Lung (tissue), 17 donors: ENCODE measurements at places on chromosomes 7 and 10. TPM values are rescaled to one million over a fixed set of nuclear protein-coding genes. Genes with fewer than 3 reads are reported as not detected.
A peak's percentile ranks its signal among the peaks of the same experiment; 100 is the strongest.

Gene CALHM3
- total RNA-seq, result not detected

Gene PAPOLB
- total RNA-seq, result 1.9 TPM

Gene SOSTDC1
- total RNA-seq, result 6.1 TPM

Gene A1CF
- 0.06 TPM for total RNA-seq

Gene AGAP9
- 4.4 TPM for total RNA-seq

Gene FAM221A
- 12.8 TPM for total RNA-seq

DNA sequence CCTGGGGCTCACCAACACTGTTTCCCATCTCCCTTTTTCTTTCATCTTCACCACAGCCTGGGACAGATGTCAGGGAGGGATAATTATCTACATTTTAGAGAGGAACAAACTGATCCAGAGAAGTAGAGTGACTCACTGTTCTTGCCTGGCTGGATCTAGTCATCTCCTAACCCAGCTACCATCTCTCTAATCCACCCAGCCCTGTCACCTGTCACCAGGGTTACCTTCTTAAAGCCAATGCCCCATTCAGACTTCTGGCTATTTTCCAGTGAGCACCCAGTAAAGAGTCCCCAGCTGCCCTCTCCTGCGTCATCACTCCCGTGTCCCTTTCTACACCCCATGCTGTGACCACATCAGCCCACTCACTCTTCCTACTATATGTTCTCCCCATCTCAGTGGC lies 68.4 kb upstream of the DUSP5 start:
- DNase-seq, result no peak
- H3K36me3 ChIP-seq, result no peaks in the 10 kb centered on the region

DNA sequence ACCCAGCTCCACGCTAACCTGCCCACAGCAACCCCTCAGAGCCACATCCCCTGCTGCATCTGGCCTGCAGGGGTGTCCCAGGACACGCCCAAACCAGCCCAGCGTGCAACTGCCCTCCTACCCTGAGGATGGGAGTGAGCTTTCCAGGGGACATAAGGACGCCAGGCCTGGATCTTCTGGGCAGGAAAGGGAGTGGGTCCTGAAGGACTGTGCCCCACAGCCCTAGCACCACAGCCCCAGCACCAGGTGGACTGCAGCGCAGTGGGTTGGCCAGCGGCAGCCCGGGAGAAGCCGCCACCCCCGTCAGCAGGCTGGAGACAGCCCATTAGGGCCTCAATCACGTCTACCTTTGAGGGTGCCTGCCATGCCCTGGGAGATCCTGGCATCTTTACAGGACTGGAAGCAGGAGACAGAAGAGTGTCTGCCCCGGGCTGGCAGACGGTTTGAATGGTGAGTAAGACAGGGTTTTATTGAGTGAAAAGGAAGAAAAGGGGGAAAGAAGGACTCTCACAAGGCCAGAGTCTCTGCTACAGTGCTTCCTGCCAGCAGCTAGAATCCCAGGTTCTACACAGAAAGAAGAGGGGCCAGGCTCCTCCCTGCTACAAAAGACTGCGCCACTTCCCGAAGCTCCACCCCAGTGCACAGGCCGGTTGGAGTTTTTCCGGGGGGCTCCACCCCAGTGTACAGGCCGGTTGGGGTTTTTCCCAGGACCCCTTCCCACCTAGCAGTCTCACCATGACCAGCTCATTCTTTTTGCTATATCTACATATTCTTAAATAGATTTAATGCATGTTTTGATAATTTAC lies 69.8 kb upstream of the KCTD7 start:
- no peaks in the 10 kb centered on the region for H3K27me3 ChIP-seq
- no peaks in the 10 kb centered on the region for H3K4me1 ChIP-seq
- H3K4me3 ChIP-seq, result no peak overlapping the region
- H3K27ac ChIP-seq, result no peak overlapping the region

- H3K27ac ChIP-seq, result peak overlapping the region; percentile 64
- H3K36me3 ChIP-seq, result peaks cover 15% of the 10 kb centered on the region
- H3K4me3 ChIP-seq, result no peak overlapping the region
- DNase-seq, result no peak
- H3K4me1 ChIP-seq, result peaks cover 10% of the 10 kb centered on the region
Measured at GRCh38 chr10:30459283-30459682, 25.3 kb downstream of the MAP3K8 start.

- H3K36me3 ChIP-seq, result no peaks in the 10 kb centered on the region
- H3K27ac ChIP-seq, result no peak overlapping the region
- DNase-seq, result no peak
- peaks cover 5% of the 10 kb centered on the region for H3K4me1 ChIP-seq
- no peaks in the 10 kb centered on the region for H3K27me3 ChIP-seq
Measured at GRCh38 chr7:26458466-26459145, 166.9 kb downstream of the SNX10 start.

DNA sequence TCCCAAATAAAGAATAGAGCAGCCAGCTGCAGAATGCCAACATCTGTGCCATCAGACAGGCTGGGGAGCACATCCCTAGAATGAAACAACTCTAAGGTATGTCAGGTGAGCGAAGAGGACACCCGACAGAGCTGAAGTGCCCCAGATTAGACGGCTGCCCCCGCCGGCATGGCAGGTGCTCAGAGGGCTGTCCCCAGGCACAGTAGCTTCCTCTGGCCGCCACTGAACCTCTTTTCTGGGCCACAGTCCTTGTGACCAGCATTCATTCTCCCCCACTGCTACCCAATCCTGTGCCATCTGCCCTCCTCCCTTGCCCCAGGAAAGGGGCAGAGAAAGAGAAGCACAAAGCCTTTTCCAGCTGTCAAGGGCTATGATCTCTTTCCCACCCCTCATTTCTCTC lies 41.7 kb downstream of the RGS10 start:
- H3K27me3 ChIP-seq, result no peaks in the 10 kb centered on the region
- H3K4me3 ChIP-seq, result no peak overlapping the region
- H3K36me3 ChIP-seq, result peaks cover 2% of the 10 kb centered on the region
- peaks cover 12% of the 10 kb centered on the region for H3K4me1 ChIP-seq

GRCh38 chr10:125064681-125065492 lies 95.5 kb downstream of the CTBP2 start:
- H3K36me3 ChIP-seq, result no peaks in the 10 kb centered on the region
- peak overlapping the region; percentile 73 for H3K27ac ChIP-seq
- peaks cover 44% of the 10 kb centered on the region for H3K4me1 ChIP-seq
- H3K27me3 ChIP-seq, result no peaks in the 10 kb centered on the region
- DNase-seq, result peak; percentile 64

DNA sequence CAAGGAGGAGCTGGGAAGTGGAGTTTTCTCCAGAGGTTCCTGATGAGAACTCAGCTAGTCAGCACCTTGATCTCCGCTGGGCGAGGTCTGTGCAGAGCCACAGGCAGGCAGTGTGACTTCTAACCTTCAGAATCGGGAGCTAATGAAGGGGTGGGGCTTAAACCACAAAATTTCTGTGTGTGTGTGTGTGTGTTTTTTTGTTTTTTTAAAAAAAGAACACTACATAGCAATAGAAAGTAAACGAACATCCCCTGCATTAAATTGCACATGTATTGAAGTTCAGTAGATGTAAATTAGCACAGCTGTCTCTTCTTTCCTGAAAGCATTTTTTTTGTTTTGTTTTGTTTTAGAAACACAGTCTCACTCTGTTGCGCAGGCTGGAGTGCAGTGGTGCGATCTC lies 46.2 kb downstream of the RBM17 start:
- H3K36me3 ChIP-seq, result no peaks in the 10 kb centered on the region
- no peak overlapping the region for H3K27ac ChIP-seq
- DNase-seq, result no peak
- H3K27me3 ChIP-seq, result peaks cover 2% of the 10 kb centered on the region

DNA sequence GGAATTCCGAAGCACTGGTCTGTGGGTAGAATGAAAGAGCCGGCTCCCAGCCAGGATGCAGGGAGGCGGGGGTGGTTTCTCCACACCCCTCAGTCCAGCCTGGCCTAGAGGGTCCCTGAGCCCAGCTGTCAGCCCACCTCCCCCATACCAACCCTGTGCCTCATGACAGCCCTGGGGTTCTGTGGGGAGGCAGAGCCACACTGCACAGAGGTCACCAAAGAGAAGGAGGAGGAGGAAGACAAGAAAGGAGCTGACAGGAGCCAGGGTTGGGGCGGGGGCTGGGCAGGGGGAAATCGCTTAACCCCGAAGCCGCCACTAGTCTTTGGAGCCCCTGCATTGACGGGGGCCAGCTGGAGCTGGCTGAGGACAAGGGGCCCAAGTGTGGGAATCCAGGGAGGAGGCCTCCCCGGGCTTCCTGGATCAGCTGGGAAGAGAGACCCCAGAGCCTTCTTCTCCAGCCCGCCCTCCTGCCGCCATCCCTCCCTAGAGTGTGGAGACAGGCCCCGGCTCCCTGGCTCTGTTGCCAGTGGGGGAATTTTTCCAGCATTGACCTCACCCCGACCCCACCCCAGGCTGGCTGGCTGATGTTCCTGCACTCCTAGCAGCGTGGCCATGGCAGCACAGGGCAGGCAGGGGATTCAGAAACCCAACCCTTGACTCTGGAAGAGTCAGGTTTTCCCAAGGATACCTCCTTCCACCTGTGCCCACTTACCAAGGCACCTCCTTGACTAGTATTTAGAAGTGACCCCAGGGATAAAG lies 32.5 kb downstream of the KAZALD1 start:
- no peak overlapping the region for H3K4me3 ChIP-seq
- no peak overlapping the region for H3K27ac ChIP-seq
- H3K4me1 ChIP-seq, result peaks cover 2% of the 10 kb centered on the region

- no peak overlapping the region for H3K27ac ChIP-seq
- no peak overlapping the region for H3K4me3 ChIP-seq
- no peaks in the 10 kb centered on the region for H3K4me1 ChIP-seq
- DNase-seq, result peak; percentile 68
- H3K36me3 ChIP-seq, result no peaks in the 10 kb centered on the region
- no peaks in the 10 kb centered on the region for H3K27me3 ChIP-seq
Measured at GRCh38 chr7:10708447-10708846, 265.2 kb upstream of the PHF14 start.

DNA sequence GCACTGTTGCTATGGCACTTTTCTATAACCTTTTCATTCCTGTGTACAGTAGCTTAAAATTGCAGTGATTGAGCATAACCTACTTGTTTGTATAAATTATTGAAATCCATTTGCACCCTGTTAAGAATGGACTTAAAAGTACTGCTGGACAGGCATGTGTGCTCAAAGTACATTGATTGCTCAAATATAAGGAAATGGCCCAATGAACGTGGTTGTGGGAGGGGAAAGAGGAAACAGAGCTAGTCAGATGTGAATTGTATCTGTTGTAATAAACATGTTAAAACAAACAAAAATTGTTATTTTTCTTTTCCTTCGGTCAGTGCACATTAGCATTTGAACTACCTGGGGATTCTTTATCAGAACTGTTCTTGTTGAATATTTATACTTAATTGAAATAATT lies 57.1 kb upstream of the BAMBI start:
- H3K4me3 ChIP-seq, result no peak overlapping the region
- H3K27ac ChIP-seq, result no peak overlapping the region
- no peaks in the 10 kb centered on the region for H3K4me1 ChIP-seq
- peaks cover 8% of the 10 kb centered on the region for H3K36me3 ChIP-seq
- no peak for DNase-seq

DNA sequence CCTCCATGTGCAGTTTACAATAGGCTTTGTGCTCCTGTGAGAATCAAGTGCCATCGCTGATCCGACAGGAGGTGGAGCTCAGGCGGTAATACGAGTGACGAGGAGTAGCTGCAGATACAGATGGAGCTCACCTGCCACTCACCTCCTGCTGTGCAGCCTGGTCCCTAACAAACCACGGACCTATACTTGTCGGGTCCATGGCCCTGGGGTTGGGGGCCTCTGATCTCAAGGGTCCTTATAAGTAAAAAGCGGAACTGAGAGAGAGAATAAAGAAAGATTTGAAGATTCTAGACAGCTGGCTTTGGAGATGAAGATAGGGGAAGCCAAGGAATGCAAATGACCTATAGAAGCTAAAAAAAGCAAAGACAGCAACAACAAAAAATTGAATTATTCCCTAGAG lies 130.6 kb downstream of the PLXDC2 start:
- H3K27me3 ChIP-seq, result no peaks in the 10 kb centered on the region
- no peak overlapping the region for H3K4me3 ChIP-seq
- DNase-seq, result no peak
- H3K4me1 ChIP-seq, result peaks cover 33% of the 10 kb centered on the region
- H3K36me3 ChIP-seq, result no peaks in the 10 kb centered on the region
- H3K27ac ChIP-seq, result peak overlapping the region; percentile 59

GRCh38 chr10:133013463-133013862 lies 71.1 kb upstream of the CFAP46 start:
- H3K4me1 ChIP-seq, result no peaks in the 10 kb centered on the region
- no peak for DNase-seq
- no peaks in the 10 kb centered on the region for H3K36me3 ChIP-seq

DNA sequence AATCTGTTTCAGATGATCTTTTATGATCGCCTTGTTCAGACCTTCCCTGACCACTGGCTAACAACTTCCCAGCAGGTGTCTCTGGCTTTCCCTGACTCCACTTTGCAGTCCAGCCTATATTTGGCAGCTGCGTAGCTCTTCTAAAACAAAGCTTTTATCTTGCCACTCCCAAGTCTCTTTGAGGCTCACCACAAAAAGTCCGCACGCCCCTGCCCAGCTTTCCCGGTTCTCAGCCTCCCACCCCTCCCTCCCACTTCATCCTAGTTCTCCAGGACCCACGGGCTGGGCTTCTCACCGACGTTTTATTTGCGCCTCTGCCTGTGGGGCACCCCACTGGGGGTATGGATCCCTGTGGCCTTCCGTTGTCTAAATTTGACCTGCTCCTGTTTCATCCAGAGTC lies 58.9 kb upstream of the USP6NL start:
- no peaks in the 10 kb centered on the region for H3K27me3 ChIP-seq
- no peak overlapping the region for H3K27ac ChIP-seq
- no peaks in the 10 kb centered on the region for H3K36me3 ChIP-seq

DNA sequence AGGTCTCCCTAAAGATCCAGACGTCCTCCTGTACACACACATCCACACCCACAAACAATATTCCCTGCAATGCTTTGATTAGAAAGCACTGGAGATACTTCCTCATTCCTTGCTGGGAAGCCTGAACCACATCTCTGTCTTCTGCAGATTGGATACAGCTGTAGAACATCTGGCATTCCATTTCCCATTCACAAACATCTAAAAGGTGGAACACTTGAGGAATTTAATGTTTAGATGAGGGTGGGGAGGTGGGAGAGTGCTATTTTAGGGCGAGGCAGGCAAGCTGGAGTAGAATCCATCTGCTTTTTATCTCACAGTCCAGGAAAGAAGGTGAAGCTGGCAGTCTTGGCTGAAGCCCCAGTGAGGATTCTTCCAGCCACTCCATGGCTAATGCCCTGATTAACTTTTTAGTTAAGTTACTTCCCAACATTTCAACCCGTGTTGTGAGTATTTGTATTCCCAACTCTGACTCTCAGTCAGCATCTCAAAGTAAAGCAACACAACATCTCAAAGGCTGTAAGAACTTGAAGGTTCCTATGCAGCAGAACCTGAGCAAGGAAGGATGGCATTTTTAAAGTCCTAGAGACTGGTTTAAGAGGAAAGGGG lies 46.1 kb downstream of the CYTH3 start:
- DNase-seq, result no peak
- no peaks in the 10 kb centered on the region for H3K36me3 ChIP-seq
- H3K27me3 ChIP-seq, result no peaks in the 10 kb centered on the region
- no peak overlapping the region for H3K27ac ChIP-seq
- no peak overlapping the region for H3K4me3 ChIP-seq

- H3K27ac ChIP-seq, result no peak overlapping the region
- H3K27me3 ChIP-seq, result no peaks in the 10 kb centered on the region
- no peak overlapping the region for H3K4me3 ChIP-seq
- peaks cover 72% of the 10 kb centered on the region for H3K4me1 ChIP-seq
- no peaks in the 10 kb centered on the region for H3K36me3 ChIP-seq
Measured at GRCh38 chr10:80415734-80416478, 7.6 kb downstream of the PRXL2A start.

- H3K27ac ChIP-seq, result peak overlapping the region; percentile 65
- peak overlapping the region; percentile 61 for H3K4me3 ChIP-seq
- H3K4me1 ChIP-seq, result peaks cover 21% of the 10 kb centered on the region
- peaks cover 6% of the 10 kb centered on the region for H3K36me3 ChIP-seq
Measured at GRCh38 chr7:100476903-100477870, 1.8 kb downstream of the TSC22D4 start.
